ENCODE measurements at places on chromosomes 1 and 21. TPM values are rescaled to one million over a fixed set of nuclear protein-coding genes. Genes with fewer than 3 reads are reported as not detected.
A peak's percentile ranks its signal among the peaks of the same experiment; 100 is the strongest.

EEIG2 gene
- total RNA-seq: 6.1 TPM

C8A gene
- total RNA-seq: not detected

S100A7 gene
- not detected for total RNA-seq

- DNase-seq: no peak
Measured at GRCh38 chr1:11951901-11952300, 17.4 kb downstream of the PLOD1 start.

DNA sequence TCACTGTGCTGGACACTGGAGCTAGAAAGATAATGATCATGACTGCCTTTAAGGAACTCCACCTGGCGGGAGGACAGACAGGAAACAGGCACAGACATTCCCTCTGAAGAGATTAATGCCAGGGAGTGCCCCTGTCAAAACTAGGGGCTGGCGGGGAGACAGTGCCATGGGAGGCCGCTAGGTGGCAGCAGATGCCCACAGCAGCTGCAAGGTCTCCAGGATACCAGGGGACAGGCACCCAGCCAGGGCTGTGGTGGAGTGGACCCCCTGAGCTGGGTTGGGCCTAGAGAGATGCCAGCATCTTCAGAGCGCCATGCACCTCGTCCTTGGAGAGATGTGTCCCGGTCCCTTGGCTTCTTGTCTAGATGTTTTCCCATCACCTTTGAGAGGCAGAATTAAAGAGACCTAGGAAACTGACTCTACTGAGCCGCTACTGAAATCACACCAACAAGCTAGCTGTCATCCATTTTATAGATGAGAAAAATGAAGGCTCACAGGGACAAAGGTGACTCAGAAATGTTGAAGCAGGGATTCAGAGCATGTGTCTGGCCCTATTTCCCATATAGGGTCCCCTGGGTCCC is 3.6 kb downstream of the REN start:
- DNase-seq: peak; percentile 6

- no peak for DNase-seq
Measured at GRCh38 chr1:212485571-212485912, 52.8 kb downstream of the NENF start.

DNA sequence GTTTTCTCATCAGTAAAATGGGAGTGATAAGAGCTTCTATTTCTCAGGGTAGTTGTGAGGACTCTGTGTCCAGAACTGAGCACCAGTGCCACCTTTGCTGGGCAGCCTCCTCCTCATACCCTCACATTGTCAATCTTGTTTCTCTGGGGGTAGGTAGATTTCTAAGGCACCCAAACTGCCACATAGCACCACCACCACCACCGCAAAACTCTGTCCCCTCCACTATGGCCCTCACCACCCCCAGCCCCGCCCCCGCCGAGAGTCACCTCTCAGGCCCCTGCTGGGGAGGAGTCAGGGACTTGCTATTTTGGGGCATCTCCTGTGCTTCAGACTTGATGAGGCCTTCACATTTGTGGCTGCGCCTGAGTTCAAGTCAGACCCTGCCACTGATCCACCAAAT is 549.2 kb downstream of the PTPRU start:
- DNase-seq: no peak

DNA sequence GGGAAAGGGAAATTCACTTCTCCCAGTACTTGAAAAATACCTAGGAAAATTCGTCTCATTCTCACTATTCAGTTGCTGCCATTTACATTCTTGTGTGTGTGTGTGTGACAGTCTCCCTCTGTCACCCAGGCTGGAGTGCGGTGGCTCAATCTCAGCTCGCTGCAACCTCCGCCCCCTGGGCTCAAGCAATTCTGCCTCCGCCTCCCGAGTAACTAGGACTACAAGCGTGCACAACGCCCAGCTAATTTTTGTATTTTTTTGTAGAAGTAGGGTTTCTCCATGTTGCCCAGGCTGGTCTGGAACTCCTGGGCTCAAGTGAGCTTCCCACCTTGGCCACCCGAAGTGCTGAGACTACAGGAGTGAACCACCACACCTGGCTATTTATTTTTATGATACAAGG is 1.2 kb downstream of the SNAPIN start:
- no peak for DNase-seq

DNA sequence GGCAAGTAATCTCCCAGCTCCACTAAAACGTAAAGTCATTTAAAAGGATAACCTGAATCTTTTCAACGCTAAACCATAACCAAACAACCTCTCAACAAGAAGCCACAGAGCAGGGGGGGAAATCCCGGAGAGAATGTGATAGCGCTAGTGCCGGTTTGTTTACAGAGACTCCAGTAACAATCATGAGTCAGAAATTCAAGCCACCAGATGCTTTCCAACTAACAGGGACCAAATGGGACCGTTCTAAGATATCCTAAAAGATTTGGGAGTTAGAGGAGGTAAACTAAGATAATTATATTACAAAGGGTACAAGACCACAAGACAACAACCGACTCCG is 825 bp downstream of the DCAF8 start:
- DNase-seq: no peak

- no peak for DNase-seq
Measured at GRCh38 chr1:158102881-158103674, 77.6 kb upstream of the CD1D start.

GRCh38 chr21:42552407-42553336 is 39.0 kb downstream of the SLC37A1 start:
- DNase-seq: no peak

- DNase-seq: peak; percentile 29
Measured at GRCh38 chr21:38037416-38037815, 121.2 kb upstream of the KCNJ6 start.

DNA sequence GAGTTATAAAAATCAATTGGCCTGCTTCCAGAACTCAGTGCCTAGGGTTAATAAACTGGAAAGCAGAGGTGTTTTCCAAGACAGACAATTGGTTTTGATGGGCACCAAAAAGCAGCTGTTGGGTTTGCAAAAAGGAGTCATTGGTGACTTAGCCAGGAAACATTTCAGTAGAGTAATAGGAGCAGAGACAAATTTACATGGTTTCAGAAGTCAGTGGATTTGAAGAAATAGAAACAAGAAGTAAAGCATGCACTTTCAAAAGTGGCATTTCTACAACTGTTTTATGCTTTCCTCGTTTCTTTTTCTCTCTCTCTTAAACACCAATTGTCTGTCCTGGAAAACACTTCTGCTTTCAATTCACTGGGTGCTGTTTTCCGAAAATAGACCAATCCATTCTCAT is 87.8 kb downstream of the GLUL start:
- no peak for DNase-seq

DNA sequence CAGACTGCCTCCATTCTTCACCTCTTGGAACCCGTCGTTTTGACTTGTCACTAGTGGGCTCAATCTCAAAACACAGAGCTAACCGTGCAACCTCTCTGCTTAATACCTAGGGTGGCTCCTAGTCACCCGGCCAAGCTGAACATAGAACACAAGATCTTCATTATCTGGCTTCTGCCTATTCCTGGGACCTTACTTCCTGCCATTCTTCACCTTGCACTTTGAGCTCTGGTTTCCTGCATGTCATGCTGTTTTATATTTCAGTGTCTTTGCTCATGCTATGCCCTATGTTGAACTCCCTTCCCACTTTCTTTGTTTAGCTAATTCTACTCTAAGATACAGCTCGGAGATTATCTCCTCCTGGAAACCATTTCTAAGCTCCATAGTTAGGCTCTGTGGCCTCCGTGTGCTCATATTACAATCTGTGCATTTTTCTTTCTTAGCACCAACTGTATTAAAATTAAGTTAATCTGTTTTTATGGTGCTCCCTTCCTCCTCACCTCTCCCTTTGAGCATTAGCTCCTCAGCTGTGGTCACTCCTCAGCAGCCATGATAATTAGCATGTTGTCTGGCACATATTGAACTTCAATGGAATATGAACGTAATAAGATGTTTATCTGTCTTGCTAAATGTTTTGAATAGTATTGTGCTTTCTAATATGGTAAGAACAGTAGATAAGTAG is 13.1 kb downstream of the GPSM2 start:
- no peak for DNase-seq

GRCh38 chr1:185646202-185646683 is 87.9 kb upstream of the HMCN1 start:
- peak; percentile 100 for DNase-seq

- no peak for DNase-seq
Measured at GRCh38 chr1:86852782-86853408, 61.0 kb downstream of the SELENOF start.

Measured in epithelial cell of proximal tubule (primary cell).